ENCODE measurements at places on chromosomes 7 and 10. TPM values are rescaled to one million over a fixed set of nuclear protein-coding genes. Genes with fewer than 3 reads are reported as not detected.

GRCh38 chr7:98355250-98355538, 45.7 kb downstream of the BAIAP2L1 start:
- DNase-seq: no peak

DNA sequence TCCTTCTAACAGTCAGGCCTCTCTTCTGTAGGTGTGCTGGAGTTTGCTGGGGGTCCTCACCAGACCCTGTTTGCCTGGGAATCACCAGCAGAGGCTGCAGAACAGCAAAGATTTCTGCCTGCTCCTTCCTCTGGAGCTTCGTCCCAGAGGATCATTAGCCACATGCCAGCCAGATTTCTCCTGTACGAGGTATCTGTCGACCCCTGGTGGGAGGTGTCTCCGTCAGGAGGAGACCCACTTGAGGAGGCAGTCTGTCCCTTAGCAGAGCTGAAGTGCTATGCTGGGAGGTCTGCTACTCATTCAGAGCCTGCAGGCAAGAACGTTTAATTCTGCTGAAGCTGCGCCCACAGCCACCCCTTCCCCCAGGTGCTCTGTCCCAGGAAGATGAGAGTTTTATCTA, 611.1 kb upstream of the COBL start:
- no peak for DNase-seq

Gene WEE2
- not detected for polyA plus RNA-seq

Gene PCLO
- not detected for polyA plus RNA-seq

- DNase-seq: no peak
Observed at GRCh38 chr10:101402711-101403110, 48.7 kb downstream of the BTRC start.

DNA sequence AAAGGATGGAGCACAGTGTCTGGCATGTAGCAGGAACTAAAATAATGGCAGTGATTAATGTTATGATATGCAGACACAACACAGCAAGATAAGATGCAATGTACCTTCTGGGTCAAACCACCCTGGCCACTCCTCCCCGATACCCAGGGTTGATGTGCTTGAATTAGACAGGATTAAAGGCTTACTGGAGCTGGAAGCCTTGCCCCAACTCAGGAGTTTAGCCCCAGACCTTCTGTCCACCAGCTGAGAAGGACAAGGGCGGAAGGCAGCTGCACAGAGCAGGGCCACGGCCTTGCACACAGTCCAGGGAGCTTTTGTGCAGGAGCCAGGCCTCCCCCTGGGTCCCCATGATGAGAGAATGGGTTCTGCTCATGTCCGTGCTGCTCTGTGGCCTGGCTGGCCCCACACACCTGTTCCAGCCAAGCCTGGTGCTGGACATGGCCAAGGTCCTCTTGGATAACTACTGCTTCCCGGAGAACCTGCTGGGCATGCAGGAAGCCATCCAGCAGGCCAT, at the start of gene RBP3:
Gene RBP3 (plus strand): TSS at position 226 of the 514 bp plus-strand sequence. CDS start 122 bp downstream, at position 348.
- DNase-seq: no peak

Gene SLF2
- 11.5 TPM for polyA plus RNA-seq

Gene NODAL
- not detected for polyA plus RNA-seq

DNA sequence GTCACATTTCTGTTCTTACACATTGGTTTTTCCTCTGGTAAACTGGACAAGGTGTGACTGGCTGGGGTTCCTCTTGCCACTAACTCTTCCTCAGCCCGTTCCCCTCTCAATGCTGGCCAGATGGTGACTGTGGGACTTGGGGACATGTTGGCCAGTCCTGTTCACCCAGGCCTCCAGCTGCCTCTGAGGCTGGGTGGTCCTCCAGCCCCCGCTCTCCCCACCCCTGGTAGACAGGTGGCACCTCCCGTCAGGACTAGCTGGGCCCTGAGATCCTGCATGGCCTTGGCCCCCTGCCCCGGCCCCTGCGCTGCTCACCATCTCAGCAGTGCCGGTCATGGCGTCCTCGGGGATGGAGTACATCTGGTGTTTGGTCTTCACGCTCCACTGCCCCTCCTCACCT, 10.8 kb upstream of the MYL7 start:
- no peak for DNase-seq

GRCh38 chr7:37409461-37409860, 39.2 kb downstream of the ELMO1 start:
- no peak for DNase-seq

DNA sequence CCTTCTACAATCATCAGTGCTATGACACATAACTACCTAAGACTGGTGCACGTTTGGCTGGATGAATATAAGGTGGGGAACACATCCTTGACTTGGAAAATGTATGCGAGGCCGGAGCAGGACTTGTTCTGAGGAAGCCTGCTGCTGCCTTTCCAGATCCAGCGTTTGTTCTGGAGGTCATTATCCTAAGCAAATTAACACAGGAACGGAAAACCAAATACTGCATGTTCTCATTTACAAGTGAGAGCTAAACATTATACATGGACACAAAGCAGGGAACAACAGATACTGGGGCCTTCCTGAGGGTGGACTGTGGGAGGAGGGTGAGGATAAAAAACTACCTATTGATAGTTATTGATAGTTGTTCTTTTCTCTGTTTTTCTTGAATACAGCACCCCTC, 10.8 kb upstream of the GALNT11 start:
- DNase-seq: no peak

DNA sequence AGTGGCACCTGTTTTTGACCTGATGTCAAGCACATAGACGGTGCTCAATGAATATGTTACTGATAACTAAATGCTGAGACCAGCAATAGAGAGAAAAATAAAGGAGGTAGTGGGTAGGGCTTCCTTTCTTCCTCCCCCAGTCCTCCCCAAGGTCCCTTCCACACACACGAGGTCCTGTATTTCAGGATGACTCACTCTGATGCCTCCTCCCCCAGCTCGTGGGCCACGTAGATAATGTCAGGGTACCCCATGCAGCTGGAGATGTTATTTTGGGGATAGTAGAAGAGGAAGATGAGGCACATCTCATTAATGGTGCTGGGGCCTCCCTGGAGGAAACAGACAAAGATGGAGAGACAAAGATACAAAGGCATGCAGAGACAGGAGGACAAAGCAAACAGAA, 17.3 kb downstream of the PRSS58 start:
- no peak for DNase-seq

Gene MYH16
- polyA plus RNA-seq: not detected

DNA sequence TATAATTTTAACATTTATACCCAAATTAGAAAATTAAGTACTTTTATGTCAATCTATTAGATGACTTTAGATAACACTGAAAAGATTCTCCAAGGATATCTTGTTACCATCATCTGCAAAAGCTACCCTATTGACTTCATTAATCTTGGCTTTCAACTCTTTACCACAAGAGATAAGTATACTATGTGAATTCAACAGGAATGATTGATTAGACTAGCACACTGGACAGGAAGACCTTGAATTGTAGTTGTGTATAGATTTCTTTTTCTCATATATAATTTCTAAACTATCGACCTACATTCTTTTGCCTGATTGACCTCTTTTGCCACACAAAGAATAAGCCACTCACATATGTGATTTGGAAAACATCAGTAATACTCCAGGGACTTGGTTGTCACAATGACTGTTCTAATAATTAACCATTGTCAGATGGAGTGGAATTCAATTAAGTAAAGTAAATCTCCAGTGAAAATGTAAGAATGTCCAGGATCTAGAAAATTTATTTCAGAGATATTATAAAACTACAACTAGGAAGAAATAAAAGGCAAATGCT, 1132.0 kb downstream of the SORCS1 start:
- DNase-seq: no peak

DNA sequence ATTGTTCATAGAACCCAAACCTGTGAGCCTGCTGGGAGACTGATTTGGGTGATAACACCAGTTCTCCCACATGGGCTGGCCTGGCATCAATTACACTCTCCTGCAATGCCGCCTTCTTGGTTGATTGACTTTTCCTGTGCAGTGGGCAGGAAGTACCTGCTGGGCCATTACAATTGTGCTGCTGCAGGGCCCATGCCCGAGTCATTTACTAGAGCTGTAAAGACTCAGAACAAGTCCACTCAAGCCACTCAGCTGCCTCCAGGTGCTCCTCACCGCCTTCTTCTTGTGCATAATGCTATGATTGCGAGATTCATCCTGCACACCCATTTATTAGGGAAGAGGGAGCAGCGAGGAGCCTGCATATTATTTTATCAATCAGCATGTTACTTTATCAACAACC, 264.0 kb downstream of the TCERG1L start:
- no peak for DNase-seq

DNA sequence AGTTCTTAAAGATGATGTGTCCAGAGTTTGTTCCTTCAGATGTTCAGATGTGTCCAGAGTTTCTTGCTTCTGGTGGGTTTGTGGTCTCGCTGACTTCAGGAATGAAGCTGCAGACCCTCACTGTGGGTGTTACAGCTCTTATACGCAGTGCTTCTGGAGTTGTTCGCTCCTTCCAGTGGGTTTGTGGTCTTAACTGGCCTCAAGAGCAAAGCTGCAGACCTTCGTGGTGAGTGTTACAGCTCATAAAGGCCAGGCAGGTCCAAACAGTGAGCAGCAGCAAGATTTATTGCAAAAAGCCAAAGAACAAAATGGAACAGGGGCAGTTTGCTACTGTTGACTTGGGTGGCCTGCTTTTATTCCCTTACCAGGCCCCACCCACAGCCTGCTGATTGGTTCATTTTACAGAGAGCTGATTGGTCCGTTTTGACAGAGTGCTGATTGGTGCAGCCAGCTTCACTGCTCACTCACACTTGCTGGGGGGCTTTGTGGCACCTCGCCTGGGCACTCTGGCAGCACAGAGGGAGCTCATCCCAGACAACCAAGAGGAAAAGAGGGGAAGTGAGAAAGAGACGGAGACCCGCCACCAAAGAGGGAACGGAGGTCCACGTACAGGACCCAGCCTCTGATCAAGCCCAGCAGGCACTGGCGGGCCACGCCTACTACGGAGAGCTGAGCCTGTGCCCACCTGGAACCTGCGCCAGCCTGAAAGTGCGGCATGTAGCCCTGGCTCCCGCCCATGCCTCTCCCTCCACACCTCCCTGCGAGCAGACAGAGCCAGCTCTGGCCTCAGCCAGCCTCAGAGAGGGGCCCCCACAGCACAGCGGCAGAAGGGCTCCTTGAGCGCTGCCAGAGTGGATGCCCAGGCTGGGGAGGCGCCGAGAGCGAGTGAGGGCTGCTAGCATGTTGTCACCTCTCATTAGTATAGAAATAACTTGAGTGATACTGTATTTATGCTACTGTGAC, 55.8 kb upstream of the SEMA3C start:
- DNase-seq: no peak

GRCh38 chr7:14478834-14479510, 423.6 kb downstream of the DGKB start:
- DNase-seq: no peak

Measured in naive thymus-derived CD4-positive, alpha-beta T cell (primary cell).